ENCODE measurements at places on chromosomes 16 and 17. TPM values are rescaled to one million over a fixed set of nuclear protein-coding genes. Genes with fewer than 3 reads are reported as not detected.

Gene ITGA2B
- total RNA-seq, result 1.5 TPM

Gene ZNF688
- total RNA-seq, result 9.2 TPM

Gene TEX14
- 0.09 TPM for total RNA-seq

GRCh38 chr17:73747221-73748002 lies 103.2 kb upstream of the SDK2 start:
- no peaks in the 10 kb centered on the region for H3K4me1 ChIP-seq
- DNase-seq, result no peak
- H3K27ac ChIP-seq, result no peak overlapping the region
- H3K36me3 ChIP-seq, result no peaks in the 10 kb centered on the region
- H3K4me3 ChIP-seq, result no peak overlapping the region

Gene CLEC18B
- 0.09 TPM for total RNA-seq

Gene SPN
- total RNA-seq, result 258 TPM

DNA sequence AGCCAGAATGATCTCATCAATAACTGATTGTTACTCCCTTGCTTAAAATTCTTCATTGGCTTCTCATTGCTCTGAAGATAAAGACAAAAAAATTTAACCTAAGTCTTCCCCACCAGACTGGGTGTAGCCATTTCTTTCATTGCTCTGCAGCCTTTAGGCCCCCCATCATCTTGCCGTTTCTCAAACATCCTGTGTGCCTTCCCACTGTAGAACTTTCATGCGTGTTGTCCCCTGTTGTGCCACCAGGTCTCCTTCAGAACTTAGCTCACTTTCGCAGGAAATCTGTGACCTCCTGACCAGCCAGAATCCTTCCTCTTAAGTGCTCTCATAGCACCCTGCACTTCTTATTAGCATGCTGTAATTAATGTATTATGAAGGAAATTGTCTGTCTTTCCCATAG lies 31.8 kb downstream of the TNRC6C start:
- H3K27ac ChIP-seq, result no peak overlapping the region
- H3K27me3 ChIP-seq, result no peaks in the 10 kb centered on the region
- no peak for DNase-seq
- H3K36me3 ChIP-seq, result no peaks in the 10 kb centered on the region

DNA sequence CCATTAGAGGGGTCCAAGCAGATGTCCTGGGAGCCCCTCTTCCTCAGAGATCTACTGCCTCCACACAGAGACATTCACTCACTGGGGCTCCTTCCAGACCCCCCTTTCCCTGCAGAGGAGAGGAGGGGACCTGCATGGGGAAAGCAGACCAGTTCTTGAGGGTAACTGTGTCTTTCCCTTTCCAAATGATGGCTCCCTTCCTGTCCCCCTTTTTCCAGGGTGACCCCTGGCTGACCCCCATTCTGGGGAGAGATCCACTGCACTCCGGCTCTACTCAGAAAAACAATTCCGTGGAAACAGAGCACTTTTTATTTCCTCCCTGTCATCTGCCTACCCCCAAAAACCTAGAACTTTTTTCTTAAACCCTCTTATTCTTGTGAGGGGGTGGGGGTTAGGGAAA lies 6.4 kb downstream of the CACNA1G start:
- H3K4me1 ChIP-seq, result peaks cover 8% of the 10 kb centered on the region
- H3K36me3 ChIP-seq, result no peaks in the 10 kb centered on the region
- no peak overlapping the region for H3K27ac ChIP-seq
- no peak for DNase-seq
- H3K27me3 ChIP-seq, result peaks cover 52% of the 10 kb centered on the region
- no peak overlapping the region for H3K4me3 ChIP-seq

Gene KRTAP3-2
- total RNA-seq, result not detected

- H3K36me3 ChIP-seq, result no peaks in the 10 kb centered on the region
- DNase-seq, result no peak
- peaks cover 3% of the 10 kb centered on the region for H3K27me3 ChIP-seq
- no peak overlapping the region for H3K4me3 ChIP-seq
- no peaks in the 10 kb centered on the region for H3K4me1 ChIP-seq
Measured at GRCh38 chr16:1028524-1029258, 43.9 kb upstream of the SSTR5 start.

- no peak overlapping the region for H3K4me3 ChIP-seq
- H3K4me1 ChIP-seq, result no peaks in the 10 kb centered on the region
- H3K27me3 ChIP-seq, result peaks cover 4% of the 10 kb centered on the region
- no peak for DNase-seq
- no peak overlapping the region for H3K27ac ChIP-seq
Measured at GRCh38 chr16:71364133-71364681, 5.7 kb downstream of the CALB2 start.

Gene G6PC1
- total RNA-seq, result not detected

GRCh38 chr16:82322177-82322576 lies 152.2 kb upstream of the MPHOSPH6 start:
- no peaks in the 10 kb centered on the region for H3K27me3 ChIP-seq
- no peaks in the 10 kb centered on the region for H3K36me3 ChIP-seq
- H3K4me1 ChIP-seq, result no peaks in the 10 kb centered on the region
- no peak overlapping the region for H3K4me3 ChIP-seq
- H3K27ac ChIP-seq, result no peak overlapping the region
- no peak for DNase-seq

- H3K27me3 ChIP-seq, result no peaks in the 10 kb centered on the region
- H3K27ac ChIP-seq, result no peak overlapping the region
- DNase-seq, result no peak
- peaks cover 92% of the 10 kb centered on the region for H3K36me3 ChIP-seq
- no peaks in the 10 kb centered on the region for H3K4me1 ChIP-seq
Measured at GRCh38 chr17:80374039-80374731, 40.8 kb upstream of the ENDOV start.

Gene FBXO39
- 0.11 TPM for total RNA-seq

DNA sequence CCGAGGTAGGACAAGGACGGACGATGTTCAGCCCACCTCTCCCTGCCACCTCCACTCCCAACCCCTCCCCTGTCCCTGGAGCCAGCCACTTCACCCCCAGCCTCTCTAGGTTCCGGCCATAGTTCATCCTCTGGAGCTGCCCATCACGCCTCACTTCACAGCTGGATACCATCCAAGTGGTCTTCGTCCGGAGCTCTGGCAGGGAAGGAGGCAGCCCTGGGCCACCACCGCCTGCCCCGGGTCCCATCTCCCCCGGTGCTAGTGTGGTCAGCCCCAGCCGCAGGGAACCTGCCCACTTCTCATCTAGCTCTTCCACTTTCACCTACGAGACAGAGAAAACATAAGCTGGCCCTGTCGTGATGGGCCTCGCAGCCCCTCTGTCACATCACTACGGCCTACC lies 6.3 kb upstream of the GPS2 start:
- no peaks in the 10 kb centered on the region for H3K27me3 ChIP-seq
- H3K27ac ChIP-seq, result no peak overlapping the region
- DNase-seq, result no peak
- peaks cover 68% of the 10 kb centered on the region for H3K36me3 ChIP-seq
